ENCODE measurements at places on chromosomes 2 and 18.

DNA sequence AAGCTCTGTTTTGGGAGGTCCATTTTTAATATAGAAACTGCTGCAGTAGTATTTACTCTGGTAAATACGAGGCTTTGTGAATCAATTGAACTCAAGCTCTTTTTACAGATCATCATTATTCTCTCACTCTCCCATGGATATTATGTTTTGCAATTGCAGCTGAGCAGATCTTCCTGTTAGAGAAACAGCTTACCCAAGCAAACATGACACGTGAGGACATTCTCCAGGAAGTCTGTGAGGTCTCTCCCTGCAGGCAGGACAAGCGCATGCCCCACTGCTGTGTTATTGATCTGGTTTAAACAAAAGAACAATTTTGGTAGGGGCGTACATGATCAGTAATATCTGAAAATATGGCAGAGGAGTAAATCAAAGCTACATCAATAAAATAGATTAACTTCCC, 72.1 kb downstream of the COL6A3 start:
- H3K27ac ChIP-seq: no peak overlapping the region
- no peak overlapping the region for H3K4me3 ChIP-seq
- no peaks in the 10 kb centered on the region for H3K36me3 ChIP-seq

- no peak overlapping the region for H3K4me3 ChIP-seq
- no peak overlapping the region for H3K27ac ChIP-seq
- peaks cover 23% of the 10 kb centered on the region for H3K27me3 ChIP-seq
- H3K36me3 ChIP-seq: no peaks in the 10 kb centered on the region
- DNase-seq: peak; percentile 87
Observed at GRCh38 chr2:240986787-240987411, 11.5 kb upstream of the SNED1 start.

- no peak for DNase-seq
- no peaks in the 10 kb centered on the region for H3K36me3 ChIP-seq
- H3K27ac ChIP-seq: no peak overlapping the region
Observed at GRCh38 chr2:46273225-46273863, 23.9 kb upstream of the EPAS1 start.

DNA sequence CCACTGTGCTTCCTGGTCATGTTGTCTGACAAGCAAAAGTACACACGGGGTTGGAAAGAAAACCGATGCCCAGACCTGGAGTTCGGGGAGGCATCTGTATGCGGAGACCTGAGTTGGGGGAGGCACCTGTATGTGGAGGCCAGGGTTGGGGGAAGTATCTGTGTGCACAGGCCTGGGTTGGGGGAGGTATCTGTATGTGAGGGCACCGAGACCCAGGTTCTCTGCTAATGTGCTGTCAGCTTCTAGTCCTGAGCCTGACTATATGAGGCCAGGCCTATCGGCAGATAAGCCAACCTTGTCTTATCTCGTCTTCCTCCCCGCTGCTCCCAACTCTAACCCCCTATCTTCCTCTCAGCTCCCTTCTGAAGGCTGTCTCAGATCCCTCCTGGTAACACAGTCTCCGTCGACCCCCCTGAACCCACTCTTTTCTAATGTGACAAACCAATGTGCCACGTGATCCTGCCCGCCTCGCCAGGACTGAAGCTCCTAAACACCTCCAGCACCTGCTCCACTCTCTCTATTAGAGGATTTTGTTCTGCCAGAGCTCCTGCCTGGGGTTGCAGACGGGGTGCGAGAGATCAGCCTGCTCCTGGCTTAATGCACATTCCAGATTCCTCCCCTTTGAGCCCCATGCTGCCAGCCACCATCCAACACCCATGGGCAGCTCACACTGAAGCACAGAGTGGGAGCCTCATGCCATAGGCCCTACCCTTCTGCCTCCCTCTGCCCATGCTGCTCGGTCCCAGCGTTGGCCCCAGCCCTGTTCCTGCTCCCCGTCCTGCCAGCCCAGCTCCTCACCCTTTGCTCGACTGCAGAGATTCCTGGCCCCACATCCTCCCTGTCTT, 188.4 kb downstream of the SH3BP4 start:
- DNase-seq: no peak
- no peaks in the 10 kb centered on the region for H3K36me3 ChIP-seq
- H3K27me3 ChIP-seq: no peaks in the 10 kb centered on the region
- H3K27ac ChIP-seq: no peak overlapping the region
- H3K4me3 ChIP-seq: no peak overlapping the region

GRCh38 chr2:46917628-46918027, 2.0 kb upstream of the MCFD2 start:
- no peaks in the 10 kb centered on the region for H3K36me3 ChIP-seq
- no peak overlapping the region for H3K27ac ChIP-seq
- DNase-seq: no peak
- H3K4me1 ChIP-seq: peaks cover 6% of the 10 kb centered on the region
- no peaks in the 10 kb centered on the region for H3K27me3 ChIP-seq

DNA sequence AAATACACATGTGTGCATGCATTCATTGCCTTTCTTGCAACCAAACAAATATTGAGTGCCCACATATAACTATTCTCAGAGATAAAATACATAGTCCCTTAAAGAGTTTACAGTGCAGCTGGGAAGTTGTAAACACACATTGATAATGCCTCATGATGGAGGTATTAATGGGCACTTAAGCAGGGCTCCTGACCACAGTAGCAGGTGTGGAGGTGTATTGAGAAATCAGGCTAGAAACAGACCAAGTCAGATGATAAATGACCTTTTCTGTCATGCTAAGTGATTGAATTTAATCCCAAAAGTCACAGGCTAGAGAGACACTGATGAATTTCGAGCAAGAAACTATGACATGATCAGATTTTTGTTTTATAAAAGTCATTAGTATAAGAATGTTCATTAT, 157.7 kb downstream of the ZNF385B start:
- no peak for DNase-seq
- no peaks in the 10 kb centered on the region for H3K36me3 ChIP-seq
- no peak overlapping the region for H3K27ac ChIP-seq
- H3K4me1 ChIP-seq: no peaks in the 10 kb centered on the region
- no peak overlapping the region for H3K4me3 ChIP-seq

GRCh38 chr2:19736191-19736831, 165.5 kb downstream of the TTC32 start:
- H3K36me3 ChIP-seq: no peaks in the 10 kb centered on the region
- no peak overlapping the region for H3K4me3 ChIP-seq
- DNase-seq: no peak

DNA sequence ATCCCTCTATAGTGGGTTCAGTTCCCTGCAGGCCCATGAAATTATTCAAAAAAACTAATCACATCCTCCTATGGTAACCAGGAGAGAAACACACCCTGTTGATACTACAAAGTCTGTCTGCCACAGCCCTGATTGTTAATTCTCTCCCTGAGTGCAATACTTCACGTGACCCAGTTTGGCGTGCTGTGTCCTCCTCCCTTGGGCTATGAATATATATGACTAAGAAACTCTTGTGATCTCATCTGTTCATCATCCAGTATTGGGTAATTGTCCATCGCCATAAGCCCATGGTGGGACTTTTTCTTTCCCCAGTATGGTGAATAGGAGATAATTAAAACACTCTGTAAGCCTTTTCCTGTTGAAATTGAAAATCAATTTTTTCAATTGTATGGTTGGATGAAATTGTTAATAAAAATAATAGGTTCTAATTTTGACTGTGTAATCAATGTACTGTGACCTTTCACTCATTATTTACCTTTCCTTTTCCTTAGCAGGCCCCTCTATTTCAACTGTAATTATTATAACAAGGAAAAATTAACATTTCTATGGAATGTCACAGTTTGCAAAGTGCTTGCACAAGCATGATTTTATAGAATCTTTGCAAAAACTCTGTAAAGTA, 1822.6 kb downstream of the SUCLG1 start:
- no peak overlapping the region for H3K4me3 ChIP-seq
- H3K36me3 ChIP-seq: no peaks in the 10 kb centered on the region
- H3K4me1 ChIP-seq: no peaks in the 10 kb centered on the region
- H3K27ac ChIP-seq: no peak overlapping the region
- H3K27me3 ChIP-seq: no peaks in the 10 kb centered on the region

- H3K27ac ChIP-seq: no peak overlapping the region
- no peak overlapping the region for H3K4me3 ChIP-seq
- DNase-seq: no peak
- H3K36me3 ChIP-seq: no peaks in the 10 kb centered on the region
Observed at GRCh38 chr2:96499061-96499960, 5.8 kb downstream of the NEURL3 start.

DNA sequence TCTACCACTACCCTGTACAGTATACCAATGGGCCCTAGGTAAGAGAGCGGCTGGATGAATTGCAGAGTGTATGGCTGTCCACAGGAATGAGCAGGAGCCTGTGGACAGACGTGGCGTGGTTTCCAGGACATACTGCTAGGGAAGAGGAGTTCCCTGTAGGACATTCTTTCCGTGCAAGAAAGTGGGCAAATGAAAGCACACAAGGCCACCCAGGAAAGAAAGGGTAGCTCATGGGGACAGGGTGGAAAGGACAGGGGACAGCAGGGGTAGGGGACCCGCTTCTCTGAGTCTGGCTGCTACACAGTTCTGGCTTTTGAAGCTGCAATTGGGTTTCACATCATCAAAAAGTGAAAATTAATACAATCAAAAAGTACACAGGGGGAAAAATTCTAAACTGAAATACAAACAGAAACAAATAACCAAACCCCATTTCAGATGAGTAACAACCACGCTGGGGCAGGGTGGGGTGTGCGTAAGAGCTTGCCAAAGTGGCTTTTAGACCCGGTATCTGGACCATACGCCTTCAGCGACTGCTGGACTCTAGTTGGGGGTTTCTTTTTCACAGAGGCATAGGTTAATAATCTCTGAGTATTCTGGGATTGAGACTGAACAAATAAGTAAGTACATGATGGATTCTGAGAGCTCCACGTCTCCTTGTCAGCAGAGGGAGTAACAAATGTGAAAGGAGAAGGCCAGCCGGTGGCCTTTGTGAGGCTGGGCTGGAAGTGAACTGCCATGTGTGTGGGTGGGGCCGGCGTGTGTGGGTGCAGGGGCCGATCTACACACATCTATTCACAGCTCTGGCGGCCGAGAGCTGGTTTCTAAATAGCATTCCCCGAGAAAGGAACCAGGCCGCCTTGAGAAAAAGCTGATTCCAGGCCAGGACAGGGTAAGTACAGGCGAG, 84.0 kb downstream of the HDAC4 start:
- H3K4me3 ChIP-seq: no peak overlapping the region
- peaks cover 38% of the 10 kb centered on the region for H3K4me1 ChIP-seq
- no peak for DNase-seq
- H3K27me3 ChIP-seq: no peaks in the 10 kb centered on the region
- H3K27ac ChIP-seq: peak overlapping the region; percentile 48
- no peaks in the 10 kb centered on the region for H3K36me3 ChIP-seq

DNA sequence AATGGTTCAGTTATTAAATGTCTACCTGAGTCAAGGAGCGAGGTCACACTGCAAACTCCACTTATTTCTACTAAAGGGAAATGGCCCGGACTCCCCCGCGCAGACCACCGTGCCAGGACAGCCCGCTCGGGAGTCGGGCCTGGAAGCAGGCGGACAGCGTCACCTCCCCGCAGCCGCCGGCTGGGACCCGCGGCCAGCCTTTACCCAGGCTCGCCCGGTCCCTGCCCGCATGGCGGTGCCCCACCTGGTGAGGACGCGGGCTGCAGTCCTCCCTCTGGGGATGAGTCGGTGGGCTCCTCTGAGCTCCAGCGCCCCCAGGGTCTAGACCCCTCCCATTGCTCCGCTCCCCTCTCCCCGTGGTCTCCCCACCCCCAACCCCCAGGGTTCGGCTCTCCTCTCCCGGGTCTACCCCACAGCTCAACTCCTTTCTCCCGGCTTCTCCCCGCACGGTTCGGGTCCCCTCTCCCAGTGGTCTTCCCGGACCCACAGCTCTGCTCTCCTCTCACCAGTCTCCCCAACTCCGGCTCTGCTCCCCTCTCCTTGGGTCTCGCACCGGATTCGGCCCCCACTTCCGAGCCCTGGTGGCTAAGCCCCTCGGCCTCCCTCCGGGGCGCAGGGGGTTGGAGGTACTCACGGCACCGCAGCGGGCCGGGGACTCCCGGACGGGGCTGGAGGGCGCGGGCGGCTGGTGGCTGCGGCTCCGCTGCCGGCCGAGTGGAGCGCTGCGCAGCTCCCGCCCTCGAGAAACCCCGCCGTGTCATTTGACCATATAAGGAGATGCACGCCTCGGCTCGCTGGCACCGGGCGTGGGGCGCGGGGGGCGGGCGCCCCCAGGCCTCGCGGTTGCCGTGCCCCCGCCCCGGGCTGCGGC, at the start of gene FHL2:
TSS of gene FHL2 (minus strand) at position 716 of the 871 bp plus-strand sequence. CDS start 12,535 bp downstream, outside the sequence.
- peaks cover 22% of the 10 kb centered on the region for H3K36me3 ChIP-seq
- H3K27ac ChIP-seq: peak within 1 kb of the TSS; percentile 97
- peak; percentile 91 for DNase-seq
- no peaks in the 10 kb centered on the region for H3K27me3 ChIP-seq
- H3K4me3 ChIP-seq: peak within 1 kb of the TSS; percentile 77
- peaks cover 20% of the 10 kb centered on the region for H3K4me1 ChIP-seq

DNA sequence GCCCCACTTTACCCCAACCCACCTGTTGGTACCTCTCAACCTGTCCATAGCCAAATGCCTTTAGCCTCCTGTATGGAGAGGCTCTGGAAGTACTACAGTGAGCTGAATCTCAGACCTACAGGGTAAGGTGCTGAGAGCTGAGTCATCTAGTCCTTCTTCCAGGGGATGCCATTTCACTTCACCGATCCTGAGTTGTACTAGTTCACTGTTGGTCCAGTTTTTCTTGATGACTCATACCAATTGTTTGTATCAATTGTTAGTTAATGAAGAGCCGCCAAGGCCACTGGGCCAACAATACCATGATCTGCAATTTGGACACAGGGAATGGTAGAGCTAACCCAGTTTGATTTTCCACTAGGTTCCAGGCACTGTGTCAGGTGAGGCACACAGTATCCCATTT, 257.0 kb downstream of the CLIP4 start:
- no peak overlapping the region for H3K27ac ChIP-seq
- no peak overlapping the region for H3K4me3 ChIP-seq
- H3K27me3 ChIP-seq: no peaks in the 10 kb centered on the region
- no peaks in the 10 kb centered on the region for H3K36me3 ChIP-seq
- no peak for DNase-seq

DNA sequence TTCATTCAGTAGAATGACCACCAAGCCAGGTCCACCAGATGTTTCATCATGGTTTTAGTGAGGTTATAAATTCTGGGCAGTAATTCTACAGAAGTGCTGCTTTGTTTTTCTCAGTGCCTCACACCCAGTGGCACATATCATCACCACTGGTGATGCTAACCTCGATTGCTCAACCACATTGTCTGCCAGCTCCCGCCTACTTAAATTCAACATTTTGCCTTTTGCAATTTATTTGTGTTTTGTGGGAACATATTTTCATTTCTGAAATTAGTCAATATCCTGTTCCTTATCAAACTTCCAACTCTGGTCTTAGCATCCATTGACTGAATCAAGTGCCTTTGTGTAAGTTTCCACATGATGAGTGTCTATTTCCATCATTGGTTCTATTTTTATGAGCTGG, 62.3 kb upstream of the TMEM178A start:
- no peak for DNase-seq
- H3K27ac ChIP-seq: no peak overlapping the region
- H3K27me3 ChIP-seq: no peaks in the 10 kb centered on the region
- no peak overlapping the region for H3K4me3 ChIP-seq
- H3K4me1 ChIP-seq: peaks cover 9% of the 10 kb centered on the region

DNA sequence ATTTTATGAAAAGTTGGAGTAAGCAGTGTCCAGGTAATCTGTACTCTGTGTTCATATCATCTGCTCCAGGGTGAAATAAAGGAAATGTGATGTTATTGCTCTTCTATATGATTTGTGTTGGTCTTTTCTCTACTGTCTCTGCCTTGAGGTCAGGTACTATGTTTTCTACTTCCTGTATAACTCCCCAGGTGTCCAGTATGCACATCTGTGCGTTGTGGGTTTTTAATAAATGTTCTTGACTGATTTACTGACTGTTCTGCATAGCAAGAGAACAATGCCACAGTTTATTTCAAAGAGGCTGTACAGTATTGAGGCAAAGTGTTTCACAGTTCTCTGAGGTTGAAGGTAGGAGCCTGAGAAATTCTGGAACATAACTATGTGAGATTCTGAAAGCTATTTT, 89.7 kb downstream of the BABAM2 start:
- no peak overlapping the region for H3K4me3 ChIP-seq
- H3K27me3 ChIP-seq: no peaks in the 10 kb centered on the region
- DNase-seq: no peak
- H3K27ac ChIP-seq: no peak overlapping the region
- H3K4me1 ChIP-seq: no peaks in the 10 kb centered on the region

Data from cardiac muscle cell (in vitro differentiated cells and primary cell).